Cerebellar nuclear complex (tissue), 1 donor: ENCODE measurements at places on chromosomes 1 and 21.

DNA sequence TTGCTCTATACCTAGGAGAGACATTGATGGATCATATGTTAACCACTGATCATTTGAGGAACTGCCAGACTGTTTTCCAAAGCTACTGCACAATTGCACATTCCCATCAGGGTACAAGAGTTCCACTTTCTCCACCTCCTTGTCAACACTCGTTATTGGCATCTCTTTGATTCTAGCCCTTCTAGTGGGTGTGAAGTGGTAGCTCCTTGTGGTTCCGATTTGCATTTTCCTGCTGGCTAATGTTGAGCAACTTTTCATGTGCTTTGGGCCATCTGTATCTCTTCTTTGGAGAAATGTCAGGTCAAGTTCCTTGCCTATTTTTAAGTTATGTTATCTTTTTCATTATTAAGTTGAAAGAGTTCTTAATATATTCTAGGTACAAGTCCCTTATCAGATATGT lies 90.1 kb downstream of the DMRTB1 start:
- no peak for DNase-seq

GRCh38 chr1:24606621-24607020 lies 36.5 kb upstream of the SRRM1 start:
- DNase-seq: no peak

DNA sequence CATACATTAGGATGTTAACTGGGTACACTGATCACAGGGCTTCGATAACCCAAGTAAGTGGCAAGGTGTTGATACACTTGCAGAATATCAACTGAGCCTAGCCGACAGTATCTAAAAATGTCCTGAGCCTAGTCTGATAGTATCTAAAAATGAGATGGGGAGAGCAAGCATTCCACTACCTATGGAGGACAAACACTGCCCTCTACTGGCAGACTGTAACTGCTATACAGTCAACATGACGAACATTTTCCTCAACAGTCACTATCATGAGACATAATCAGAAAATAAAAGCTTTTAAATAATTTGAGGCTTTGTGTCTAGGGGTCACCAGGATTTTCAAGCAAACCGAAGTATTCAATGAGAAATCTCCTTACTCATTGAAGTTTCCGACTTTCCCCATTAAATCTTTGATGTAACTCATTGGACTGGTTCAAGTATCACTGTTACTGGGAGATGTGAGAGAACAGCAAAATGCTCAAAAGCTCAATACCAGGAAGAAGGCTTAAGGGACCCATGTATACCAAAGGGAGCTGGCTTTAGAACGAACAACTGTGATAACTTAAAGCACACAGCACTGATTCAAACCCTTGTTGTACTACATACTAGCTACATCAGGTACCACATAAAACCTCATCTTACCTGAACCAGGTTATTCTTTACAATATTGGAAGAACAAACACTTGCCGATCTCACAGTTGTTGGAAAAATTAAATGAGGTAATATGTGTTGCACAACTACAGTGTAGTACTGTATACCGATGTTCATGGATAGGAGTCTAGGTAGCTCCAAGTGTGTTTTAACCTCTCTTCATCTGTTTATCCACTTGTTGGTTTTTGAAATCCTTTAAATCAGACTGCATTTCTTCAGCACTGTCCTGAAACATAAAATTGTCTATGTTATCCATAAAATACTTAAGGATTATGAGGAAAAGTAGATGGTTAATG lies 31.1 kb upstream of the SLC45A3 start:
- no peak for DNase-seq

GRCh38 chr1:17612831-17613230 lies 73.3 kb downstream of the ARHGEF10L start:
- no peak for DNase-seq

- no peak for DNase-seq
Measured at GRCh38 chr1:226845624-226846023, 24.8 kb upstream of the PSEN2 start.

DNA sequence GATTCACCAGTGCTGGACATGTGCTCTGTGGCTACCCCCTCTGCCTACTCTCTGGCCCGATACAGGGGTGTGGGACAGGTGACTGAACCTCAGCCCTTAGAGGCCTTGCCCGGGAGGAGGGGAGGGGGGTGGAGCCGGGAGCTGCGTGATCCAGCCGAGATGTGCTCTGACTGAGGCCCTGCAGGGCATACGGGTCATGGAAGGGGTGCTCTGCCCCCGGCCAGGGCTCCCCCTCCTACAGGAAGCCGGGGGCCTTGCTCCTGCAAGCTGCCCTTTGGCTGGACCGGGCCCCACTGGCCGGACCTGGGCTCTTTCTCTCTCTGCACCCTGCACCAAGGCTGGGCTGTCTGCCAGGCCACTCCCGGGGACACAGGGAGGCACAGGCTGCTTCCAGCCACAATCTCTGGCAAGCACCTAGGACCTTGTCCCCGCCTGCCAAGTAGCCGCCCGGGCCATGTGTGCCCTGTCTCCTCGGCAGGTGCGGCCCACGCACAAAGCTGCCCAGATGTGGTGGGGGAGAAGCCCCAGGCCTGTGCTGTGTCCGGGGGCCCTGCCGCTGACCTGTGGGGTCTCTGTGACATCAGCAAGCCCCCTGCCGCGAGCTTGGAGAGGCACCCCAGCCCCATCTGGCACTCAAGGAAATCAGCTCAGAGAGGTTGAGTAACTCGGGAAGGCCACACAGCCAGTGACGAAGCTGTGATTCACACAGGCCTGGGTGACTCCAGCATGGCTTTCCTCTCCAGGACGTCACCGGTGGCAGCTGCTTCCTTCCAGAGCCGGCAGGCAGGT lies 1.5 kb downstream of the SCNN1D start:
- DNase-seq: no peak

DNA sequence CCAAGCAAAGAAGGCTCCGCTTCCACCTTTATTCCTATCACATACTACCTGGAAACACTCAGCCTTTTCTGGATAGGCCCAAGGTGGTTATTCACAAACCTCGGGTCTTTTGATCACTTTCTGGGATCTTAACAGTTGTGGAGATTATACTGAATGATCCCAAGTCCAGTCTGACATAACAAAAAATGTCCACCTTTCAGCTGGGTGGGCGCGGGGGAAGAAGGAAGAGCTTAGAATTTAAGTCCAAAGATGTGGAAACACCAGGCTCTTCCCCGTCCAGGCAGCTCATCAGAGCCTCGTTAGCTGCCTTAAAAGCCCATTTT lies 338 bp upstream of the C1orf53 start:
- no peak for DNase-seq

DNA sequence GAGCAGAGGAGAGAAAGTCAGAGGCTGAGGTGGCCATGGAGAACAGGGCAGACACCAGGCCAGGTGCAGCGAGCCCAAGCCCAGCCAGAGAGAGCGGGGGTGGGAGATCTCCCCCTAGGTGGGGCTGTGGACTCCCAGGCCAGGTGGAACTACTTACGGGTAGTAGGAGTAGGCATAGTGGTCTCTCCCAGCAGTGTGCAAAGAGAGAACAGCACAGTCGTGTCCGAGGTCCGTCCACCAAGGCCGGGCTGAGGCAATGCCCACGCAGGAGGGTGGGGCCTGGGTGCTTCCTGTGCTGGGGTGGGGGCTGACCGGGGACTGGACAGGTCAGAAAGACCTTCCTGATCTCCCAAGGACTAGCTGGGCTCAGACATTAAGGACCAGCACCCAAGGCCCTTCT lies 263.7 kb downstream of the PTPRU start:
- no peak for DNase-seq

DNA sequence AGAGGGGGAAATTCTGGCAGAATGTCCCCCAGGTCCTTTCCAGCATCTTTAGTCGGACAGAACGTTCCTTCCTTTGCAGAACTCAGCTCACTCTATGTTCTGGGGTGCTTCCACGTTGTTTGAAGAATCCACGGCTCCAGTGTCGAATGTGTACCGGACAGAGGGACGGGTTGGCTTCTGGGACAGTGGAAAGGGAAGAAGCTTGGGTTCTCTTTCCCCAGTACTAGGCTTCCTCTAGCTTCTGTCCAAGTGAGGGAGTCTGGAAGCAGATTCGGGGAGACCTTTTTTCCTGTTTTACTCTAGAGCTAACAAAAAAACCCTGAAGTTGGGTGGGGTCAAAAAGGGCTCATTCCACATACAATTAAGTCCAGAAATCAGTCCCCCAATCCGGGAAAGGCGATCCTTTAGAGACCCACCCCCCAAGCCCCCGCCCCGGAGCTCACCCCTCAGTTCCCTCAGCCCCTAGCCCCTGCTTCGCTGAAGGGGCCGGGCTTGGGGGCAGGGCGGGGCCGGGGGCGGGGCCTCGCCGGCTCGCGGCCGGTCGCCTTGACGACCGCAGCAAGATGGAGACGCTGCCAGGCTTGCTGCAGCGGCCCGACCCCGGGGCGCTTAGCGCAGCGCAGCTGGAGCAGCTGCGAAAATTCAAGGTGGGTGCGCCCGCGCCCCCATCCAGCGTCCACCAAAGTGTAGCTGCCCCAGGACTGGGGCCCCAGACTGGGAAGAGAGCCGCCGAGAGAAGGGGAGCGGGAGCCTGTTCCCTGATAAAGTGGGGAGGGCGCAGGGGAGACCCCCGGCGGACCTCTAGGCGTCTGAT lies at the start of gene RIIAD1:
RIIAD1 (plus strand) TSS at position 549 of the 814 bp plus-strand sequence; CDS start at position 564, 15 bp downstream.
- no peak for DNase-seq

GRCh38 chr1:92543131-92544055 lies 56.7 kb upstream of the GFI1 start:
- DNase-seq: no peak

DNA sequence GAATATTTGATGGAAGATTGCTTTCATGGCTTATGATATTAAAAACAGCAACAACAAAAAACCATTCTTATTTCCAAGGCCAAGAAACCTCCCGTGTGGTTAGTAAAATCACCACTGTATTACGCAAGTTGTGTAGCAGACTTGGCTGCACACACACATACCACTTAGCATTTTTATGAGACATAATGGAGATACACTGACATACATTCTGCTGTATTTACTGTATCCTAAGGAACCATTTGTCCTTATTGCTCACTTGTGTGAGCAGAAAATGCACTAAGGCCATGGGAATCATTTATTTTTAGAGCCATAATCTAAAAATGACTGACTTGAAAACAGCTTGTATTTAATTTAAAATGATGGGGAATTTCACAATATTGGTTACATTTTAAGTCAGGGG lies 584 bp upstream of the C1orf141 start:
- DNase-seq: no peak

DNA sequence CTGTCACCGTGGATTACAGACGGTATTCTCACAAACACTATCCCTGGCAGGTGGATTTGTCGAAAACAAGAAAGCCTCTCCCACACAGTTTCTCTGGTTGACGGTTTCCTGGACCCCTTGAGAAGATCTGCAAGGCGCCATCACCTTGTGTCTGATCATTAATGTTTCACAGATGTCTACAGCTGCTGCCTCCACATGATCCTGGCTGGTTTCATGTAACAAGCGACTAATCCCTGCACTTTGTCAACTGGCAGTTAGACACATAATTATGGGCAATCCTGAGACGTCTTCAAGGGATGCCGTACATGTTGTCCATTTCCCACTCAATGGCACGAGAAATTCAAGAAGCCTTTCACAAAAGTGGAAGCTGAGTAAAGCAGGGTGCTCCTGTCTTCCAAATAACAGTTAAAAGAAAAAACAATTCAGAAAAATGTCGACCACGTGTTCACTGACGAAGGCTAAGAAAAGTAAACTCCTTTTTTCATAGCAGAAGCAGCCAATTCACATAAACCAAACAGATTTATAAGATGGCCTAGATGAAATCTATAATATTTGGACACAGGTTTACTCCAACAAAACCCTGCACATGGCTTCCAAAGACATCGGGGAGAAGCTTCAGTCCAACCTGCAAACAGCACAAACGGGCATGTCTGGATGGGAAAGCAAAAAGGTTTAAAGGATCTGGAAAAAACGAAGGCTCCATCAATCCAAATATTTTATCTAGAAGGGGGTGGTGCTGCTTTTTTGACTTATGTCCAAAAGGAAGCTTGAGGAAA lies 52.2 kb downstream of the CAPZB start:
- no peak for DNase-seq

- no peak for DNase-seq
Measured at GRCh38 chr1:9869831-9870251, 40.2 kb downstream of the CTNNBIP1 start.

GRCh38 chr1:227803933-227804332 lies 11.5 kb upstream of the PRSS38 start:
- DNase-seq: no peak

DNA sequence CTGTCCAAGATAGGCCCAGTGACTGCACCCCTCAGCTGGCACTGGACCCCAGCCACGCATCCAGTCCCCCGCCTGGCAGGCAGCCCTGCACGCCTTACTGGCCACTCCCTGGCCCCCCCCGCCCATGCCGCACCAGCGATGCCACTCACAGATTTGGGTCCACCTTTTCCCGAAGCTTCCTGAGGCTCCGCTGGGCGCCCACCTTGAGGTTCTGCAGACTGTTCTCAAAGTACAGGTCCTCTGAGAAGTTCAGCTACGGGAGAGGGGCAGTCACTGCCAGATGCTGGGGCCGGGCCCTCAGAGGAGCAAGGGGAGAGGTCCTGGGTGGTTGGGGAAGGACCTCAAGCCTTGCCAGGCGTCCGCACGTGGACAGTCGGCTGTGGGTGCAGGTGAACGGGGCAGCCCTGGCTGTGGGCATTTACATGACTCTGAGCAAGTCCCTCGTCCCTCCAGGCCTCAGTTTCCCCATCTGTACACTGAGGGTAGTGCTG lies 8.1 kb downstream of the PRXL2B start:
- DNase-seq: no peak

DNA sequence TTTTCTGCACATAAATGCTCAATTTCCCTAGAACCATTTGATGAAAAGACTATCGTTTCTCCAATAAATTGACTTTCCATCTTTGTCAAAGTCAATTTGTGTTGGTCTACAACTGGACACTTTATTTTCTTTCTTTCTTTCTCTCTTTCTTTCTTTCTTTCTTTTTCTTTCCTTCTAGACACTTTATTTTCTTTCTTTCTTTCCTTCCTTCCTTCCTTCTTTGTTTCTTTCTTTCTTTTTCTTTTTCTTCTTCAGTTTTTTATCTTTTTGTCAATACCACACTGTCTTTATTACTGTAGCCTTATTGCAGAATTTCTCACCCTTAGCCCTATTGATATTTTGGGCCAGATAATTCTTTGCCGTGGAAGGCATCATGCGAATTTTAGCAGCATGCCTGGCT lies 73.5 kb downstream of the FASLG start:
- DNase-seq: no peak

DNA sequence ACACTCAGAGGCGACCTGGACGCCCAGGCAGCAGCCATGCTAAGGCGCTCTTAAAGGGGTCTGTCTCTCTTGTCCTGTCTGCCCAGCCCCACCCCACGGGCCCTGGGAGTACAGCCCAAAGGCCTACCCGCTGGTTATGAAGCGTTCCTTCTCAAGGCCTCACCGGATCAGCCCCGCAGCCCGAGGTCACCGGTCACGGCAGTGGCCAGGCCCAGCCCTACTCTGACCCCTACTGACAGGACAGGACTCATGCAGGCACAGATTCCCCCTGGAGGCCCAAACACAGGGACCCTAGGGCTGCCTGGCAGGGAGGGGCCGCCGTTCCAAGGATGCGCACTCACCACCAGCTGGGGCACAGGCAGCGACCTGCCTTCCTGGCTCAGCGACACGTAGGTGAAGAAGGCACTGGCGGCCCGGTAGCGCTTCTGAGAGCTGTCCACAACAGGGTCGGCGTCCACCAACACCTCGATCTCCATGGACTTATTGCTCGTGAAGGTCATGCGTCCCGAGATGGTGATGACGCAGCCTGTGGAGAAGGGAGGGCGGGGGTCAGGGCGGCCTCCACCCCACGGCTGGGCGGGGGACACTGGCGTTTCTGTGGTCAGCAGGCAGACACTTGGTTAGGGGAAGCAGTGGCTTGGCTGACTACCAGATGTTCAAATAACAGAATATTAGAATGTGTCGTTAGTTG lies 20.0 kb upstream of the GPR153 start:
- DNase-seq: no peak
